ENCODE measurements at places on chromosomes 2 and 18.

- DNase-seq = no peak
Observed at GRCh38 chr2:88451811-88452564, 505 bp downstream of the FOXI3 start.

GRCh38 chr18:76685860-76686259, 136.5 kb upstream of the ZNF236 start:
- DNase-seq = no peak

- DNase-seq = no peak
Observed at GRCh38 chr18:9016633-9017166, 85.8 kb upstream of the NDUFV2 start.

DNA sequence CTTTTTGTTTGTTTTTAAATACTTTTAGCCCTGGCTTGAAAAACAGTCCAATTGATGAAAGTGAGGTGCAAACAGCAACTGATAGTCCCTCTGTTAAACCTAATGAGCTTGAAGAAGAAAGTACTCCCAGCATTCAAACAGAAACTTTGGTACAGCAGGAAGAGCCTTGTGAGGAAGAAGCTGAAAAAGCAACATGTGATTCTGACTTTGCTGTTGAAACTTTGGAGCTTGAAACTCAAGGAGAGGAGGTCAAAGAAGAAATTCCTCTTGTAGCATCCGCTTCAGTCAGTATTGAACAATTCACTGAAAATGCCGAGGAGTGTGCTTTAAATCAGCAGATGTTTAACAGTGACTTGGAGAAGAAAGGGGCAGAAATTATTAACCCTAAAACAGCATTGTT, 30.6 kb upstream of the DYSF start:
- DNase-seq = no peak

Measured in coronary artery (tissue), 2 donors.